Stimulated activated CD8-positive, alpha-beta memory T cell treated with anti-CD3 and anti-CD28 coated beads, Interleukin-15, amount 100 ng/mL, for 4 hours (primary cell): ENCODE measurements at places on chromosomes 16 and 17.

DNA sequence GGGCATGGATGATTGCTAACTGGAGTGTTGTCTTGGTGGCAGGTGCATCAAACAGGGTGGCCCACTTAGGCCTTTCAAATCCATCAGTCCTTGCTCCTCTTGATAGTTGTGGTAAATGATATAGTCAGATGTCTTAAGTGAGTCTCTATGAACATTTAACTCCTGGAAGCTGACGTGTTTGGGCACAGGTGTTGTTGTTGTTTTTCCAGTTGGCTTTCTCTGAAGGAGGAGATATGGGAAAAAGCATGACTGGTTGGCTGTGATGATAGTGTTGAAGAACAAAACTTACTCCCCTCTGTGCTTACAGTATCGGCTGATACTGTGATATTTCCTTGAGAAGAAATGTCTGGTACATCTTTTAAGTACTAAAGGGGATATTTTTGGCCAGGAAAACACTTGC lies 18.0 kb downstream of the TNRC6A start:
- no peak for DNase-seq

GRCh38 chr16:89001117-89002027 lies 24.4 kb upstream of the CBFA2T3 start:
- DNase-seq = no peak

- no peak for DNase-seq
Observed at GRCh38 chr17:42878123-42878880, 22.3 kb upstream of the G6PC1 start.

DNA sequence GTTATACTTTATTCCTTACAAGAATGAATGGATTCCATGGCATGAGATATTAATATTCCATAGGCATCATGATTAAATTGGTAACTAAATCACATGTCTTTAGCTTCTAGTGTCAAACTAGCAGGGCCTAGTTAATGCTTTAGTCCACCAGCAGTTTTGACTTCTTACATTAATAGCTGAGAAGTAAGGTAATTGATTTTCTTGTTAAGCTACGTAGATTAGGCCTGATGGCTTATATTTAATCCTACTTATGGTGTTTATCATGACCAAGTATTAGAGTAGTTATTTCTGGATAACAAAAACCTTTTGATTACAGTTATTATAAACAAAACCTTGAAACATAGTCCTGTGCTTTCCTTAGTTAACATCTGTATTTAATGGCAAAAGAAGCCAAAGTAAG lies 184.5 kb downstream of the TANC2 start:
- no peak for DNase-seq

GRCh38 chr17:43720311-43721060 lies 38.1 kb downstream of the SOST start:
- peak; percentile 59 for DNase-seq

DNA sequence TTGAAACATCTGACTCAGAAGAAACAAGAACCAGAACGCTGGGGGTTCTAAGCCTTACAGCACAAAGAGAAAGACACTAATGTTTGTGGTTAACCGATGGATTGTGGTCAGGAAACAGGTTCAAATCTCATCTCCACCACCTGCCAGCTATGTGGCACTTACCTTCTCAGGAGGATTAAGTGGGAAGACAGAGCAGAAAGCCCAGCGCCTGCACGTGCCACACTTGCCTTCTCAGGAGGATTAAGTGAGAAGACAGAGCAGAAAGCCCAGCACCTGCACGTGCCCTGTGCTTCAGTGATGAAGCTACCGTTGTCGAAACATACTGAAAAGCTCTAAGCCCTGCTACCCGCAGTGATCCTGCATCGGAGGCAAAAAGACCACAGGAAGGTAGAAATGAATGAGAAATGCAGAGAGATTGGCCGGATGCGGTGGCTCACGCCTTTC lies 90.6 kb downstream of the NXN start:
- no peak for DNase-seq

GRCh38 chr16:4124535-4125294 lies 8.5 kb upstream of the ADCY9 start:
- DNase-seq = no peak

- no peak for DNase-seq
Observed at GRCh38 chr17:36069136-36069535, 5.1 kb downstream of the CCL18 start.

DNA sequence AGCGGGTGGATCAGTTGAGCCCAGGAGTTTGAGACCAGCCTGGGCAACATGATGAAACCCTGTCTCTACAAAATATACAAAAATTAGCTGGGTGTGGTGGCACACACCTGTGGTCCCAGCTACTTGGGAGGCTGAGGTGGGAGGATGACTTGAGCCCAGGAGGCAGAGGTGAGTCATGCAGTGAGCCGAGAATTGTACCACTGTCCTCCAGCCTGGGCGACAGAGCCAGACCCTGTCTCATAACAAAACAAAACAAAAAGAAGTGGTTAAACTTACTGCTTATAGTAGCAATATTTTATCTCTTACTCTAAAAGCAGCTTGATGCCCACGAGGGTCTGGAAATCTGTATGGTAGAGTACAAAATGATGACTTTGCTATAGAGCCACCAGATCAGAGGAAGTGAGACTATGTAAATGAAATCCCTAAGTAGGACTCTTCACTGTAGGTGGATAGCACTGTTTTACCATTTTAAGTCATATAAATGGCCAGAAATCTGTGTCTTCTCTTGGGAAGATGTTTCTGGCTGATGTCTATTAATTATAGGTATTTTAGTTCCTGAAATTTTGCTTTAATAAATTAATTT lies 60.4 kb upstream of the MRC2 start:
- no peak for DNase-seq

DNA sequence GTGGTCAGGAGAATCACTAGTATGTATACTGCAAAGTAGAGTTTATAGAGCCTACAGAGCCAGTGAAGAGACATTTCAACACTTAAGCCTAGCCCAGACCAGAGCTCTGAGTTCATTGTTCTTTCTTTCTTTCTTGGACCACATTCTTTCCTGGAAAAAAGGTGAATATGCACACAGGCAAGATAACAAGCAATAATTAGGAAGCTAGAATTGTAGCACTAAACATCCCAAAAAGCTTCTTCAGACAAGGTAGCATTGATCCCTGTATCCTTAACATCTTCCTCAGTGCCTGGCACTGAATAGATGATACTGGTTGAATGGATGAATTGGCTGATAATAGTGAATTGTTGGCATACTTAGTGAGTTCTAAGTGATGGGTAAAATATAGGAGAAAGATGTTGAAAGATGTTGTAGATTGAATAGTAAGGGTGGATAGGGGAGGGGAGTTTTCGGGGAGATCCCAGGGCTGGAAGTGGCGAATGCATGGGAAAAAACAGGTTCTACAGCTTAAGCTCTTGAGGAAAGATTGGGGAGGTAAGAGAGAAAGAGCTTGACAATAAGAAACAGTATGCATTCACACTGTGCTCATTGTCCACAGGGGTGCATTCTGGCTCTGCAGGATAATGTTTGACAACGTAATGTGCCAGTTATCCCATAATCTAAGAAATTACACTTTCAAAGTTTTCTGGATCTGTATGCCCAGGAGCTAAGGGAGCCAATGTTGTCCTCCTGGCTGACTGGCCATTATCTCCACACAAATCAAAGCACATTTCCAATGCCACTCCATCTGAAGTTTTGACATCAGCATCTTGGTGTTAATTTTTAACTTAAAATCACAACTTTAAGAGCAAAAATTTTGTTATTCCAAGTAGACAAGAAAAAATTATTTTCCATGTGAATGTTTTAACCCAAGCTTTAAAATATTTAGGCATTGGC lies 35.6 kb downstream of the TUBD1 start:
- no peak for DNase-seq

GRCh38 chr17:58918072-58918471 lies 162.4 kb downstream of the PPM1E start:
- DNase-seq = no peak

DNA sequence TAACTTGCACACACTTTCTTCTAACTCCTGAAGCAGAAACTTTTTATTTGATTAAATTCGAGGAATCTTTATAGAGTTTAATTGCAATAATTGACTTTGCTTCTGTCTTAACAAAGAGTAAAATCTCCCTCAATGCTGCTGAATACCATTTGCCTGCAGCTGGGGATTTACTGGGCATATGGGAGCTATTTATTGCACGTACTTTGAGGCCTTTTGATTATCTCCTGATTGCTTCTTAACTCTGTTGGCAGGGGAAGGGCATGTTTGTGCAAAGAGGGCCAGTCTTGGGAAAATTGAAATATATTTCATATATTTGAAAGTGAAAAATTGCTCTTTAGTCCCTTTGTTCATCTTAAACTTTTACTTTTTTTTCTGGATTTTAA lies 156.8 kb upstream of the CHMP6 start:
- no peak for DNase-seq

DNA sequence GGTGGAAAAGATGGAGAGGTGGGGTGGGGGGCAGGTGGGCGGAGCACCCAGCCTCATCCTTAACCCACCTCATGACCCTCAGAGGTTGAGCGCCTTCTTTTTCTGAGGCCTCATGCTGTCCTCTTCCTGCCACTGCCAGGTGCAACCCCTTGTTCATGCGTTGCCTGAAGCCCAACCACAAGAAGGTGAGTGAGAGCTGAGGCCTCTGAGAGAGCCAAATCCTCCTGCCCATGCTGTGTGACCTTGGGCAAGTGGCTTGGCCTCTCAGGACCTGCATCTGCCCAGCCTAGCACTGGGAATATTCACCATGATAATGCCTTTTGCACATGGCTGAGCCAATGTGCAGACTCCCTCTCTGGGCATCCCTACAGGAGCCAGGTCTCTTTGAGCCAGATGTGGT lies 32.1 kb downstream of the MYO15A start:
- no peak for DNase-seq

GRCh38 chr16:75745242-75745641 lies 19.0 kb upstream of the CPHXL start:
- no peak for DNase-seq

GRCh38 chr17:27899525-27899924 lies 6.4 kb upstream of the LYRM9 start:
- DNase-seq = no peak

- DNase-seq = no peak
Observed at GRCh38 chr16:11079652-11080187, 135.4 kb downstream of the CLEC16A start.

DNA sequence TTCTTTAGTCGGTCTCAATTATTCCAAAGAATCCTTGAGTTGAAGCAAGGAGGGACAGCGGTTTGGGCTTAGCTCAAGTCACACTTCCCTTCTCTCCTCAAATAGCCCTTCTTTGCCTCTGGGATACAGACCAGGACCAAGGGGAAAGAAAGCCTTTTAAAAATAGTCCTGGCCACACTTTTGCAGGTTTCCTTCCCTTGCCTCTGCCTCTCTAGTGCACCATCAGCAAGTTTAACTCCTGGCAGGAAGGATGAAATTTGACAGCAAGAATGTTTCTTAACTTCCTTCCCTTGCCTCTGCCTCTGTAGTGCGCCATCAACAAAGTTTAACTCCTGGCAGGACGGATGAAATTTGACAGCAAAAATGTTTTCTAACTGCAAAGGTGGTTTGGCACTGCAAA lies 7.2 kb upstream of the G6PC1 start:
- DNase-seq = no peak

GRCh38 chr17:74998783-74999182 lies 11.4 kb downstream of the CDR2L start:
- no peak for DNase-seq

GRCh38 chr17:40025991-40026815 lies 11.0 kb downstream of the CSF3 start:
- no peak for DNase-seq

GRCh38 chr17:58161566-58161965 lies 5.2 kb upstream of the OR4D2 start:
- DNase-seq = no peak

GRCh38 chr17:49890077-49890821 lies 42.4 kb upstream of the TAC4 start:
- no peak for DNase-seq

GRCh38 chr17:74430706-74431567 lies 951 bp upstream of the GPRC5C start:
- DNase-seq = no peak

- DNase-seq = no peak
Observed at GRCh38 chr16:49513040-49513439, 139.4 kb downstream of the C16orf78 start.

- no peak for DNase-seq
Observed at GRCh38 chr16:410516-411178, 9.0 kb downstream of the DECR2 start.

DNA sequence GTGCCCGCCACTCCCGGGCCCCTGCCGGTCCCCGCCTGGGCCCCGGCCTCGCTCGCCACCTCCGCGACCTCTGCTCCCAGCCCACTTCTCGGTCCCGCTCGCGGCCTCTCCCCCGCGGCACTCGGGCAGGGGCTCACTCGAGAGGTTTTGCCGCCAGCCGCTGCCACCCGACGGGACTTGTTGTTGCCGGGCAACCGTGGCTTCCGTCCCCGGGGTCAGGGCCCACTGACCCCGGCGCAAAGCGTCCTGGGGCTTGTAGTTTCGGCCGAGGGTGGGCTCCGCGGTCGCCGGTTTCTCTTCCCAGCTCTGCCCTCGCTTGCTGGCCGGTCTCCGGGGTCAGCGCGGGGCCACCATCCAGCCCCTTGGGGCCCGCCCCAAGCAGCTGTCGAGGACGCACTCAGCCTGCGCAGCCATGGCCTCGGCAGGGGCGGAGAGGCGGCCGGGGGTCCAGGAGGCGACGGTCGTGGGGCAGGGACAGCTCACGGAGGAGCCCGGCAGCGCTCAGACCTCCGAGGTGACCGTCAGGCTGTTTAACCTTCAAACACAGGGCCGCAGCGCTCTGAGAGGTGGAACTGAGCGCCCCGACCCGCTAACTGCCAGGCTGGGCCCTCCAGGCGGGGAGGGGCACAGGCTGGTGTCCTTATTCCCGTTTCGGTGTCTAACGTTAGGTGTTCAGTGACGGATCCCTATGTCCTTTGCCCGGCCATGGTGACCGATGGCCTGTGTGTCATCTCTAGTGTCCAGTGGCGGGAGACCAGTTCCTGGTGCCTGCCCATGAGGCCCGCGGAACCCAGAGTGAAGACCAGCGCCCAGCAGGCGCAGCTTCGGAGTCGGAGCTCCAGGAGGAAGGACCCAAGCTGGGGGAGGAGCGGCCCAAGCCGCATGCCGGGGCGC lies at the start of the genes C16orf86 and ENKD1:
C16orf86 (plus strand) TSS at position 256 of the 894 bp plus-strand sequence; CDS start at position 413, 157 bp downstream.
ENKD1 (minus strand) TSS at position 192 of the 894 bp plus-strand sequence. CDS start 308 bp downstream, outside the sequence.
- peak; percentile 63 for DNase-seq

DNA sequence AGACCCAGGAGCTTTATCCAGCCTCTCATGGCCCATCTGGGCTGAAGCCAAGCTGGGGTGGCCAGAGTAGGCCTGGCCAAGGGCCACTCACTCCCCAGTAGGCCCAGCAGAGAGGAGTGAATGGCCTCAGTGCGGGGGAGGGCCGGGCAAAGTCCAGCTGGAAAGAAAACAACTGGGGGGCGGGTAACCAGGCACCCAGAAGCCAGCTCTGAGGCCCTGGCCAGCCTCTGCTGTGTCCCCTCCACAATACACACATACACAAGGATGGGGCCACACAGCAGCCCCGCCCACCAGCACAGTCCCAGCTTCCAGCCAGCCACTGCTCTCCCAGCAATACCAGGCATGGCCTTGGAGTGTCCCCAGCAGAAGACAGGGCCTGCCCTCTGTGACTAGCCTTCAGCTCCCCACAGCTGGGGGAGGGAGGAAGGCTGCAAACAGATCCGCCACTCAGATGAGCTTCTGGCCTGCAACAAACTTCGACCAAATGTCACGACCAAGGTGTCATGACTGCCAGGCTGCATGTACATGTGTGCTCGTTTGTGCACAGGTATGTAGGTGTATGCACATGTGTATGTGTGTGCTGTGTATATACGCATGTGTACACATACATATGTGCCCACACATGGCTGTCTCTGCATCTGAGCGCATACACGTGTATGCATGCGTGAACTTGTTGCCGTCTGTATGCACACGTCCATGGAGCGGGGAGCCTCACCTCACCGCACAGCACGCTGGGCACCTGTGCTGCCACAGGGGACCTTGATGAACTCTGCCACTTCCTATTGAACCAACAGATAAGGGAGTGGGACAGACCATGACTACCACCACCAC lies 5.0 kb downstream of the CARHSP1 start:
- no peak for DNase-seq

- no peak for DNase-seq
Observed at GRCh38 chr16:11708421-11708820, 34.2 kb downstream of the TXNDC11 start.
